Ammon's horn (tissue), 1 donor: ENCODE measurements at places on chromosomes 16 and 17.

- DNase-seq = no peak
Observed at GRCh38 chr16:28897826-28898225, 19.5 kb downstream of the ATP2A1 start.

- DNase-seq = no peak
Observed at GRCh38 chr17:73706858-73707257, 62.6 kb upstream of the SDK2 start.

GRCh38 chr17:62854098-62854680 lies 46.1 kb upstream of the MARCHF10 start:
- DNase-seq = no peak

- no peak for DNase-seq
Observed at GRCh38 chr17:42704837-42705494, 22.6 kb downstream of the CNTNAP1 start.

DNA sequence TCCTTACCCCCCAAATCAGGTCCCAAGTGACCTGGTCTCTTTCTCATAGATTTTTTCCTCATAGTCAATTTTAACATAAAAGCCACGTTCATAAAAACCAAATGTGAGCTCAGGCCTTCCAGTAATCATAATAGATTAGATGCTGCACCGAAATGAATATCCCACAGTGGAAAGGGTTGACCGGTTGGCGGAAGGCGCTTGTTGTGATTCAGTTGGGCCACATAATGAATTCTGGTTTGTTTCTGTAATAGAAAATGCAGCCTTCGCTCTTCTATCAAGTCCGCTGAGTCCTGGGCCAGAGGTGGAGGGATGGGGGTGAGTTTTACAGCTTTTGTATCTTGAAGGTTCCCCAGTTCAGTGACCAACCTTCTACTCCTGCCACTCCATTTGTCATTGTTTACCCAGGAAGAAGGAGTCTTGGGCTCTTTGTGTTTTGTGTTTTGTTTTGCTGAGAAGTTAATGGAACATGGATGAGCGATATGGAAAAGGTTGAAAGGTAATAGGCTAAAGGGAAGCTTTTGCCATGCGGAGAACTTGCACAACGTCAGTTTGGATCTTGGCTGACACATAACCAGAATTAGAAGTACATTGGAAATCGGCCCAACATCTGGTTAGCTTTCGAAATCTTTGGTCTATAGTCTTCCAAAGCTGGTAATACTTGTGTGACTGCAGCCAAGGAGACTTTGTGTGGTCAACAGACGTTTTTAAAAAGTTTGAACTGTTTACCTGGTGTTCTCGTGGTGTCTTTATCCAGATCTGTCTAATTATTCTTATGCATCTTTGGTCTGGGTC lies 89.5 kb downstream of the CLEC16A start:
- DNase-seq = no peak

DNA sequence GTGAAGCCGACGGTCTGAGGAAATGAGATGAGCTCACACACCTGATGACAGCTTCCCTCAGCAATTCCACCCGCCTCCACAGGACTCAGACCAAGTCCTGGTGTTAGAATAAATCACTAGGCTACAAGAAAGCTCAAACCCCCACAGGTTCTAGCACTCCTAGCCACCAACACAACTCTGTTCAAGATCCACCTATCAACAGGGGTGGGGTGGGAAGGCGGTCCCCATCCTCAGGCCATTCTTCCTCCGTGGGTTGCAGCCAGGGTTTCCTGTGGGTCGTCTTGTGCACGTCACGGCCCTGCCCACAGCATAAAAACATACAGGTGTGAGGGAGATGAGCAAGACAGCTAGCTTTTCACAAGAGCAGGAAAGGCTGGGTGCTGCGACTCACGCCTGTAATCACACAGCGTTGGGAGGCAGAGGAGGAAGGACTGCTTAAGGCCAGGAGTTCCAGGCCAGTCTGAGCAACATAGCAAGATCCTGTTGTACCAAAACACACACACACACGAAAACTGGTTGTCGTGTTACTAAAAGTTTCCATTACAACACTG lies 81.1 kb downstream of the ANKRD11 start:
- no peak for DNase-seq

- DNase-seq = no peak
Observed at GRCh38 chr17:67435786-67436185, 58.7 kb downstream of the PITPNC1 start.

- peak; percentile 33 for DNase-seq
Observed at GRCh38 chr17:29004081-29004692, 1.6 kb downstream of the SEZ6 start.

GRCh38 chr17:43766413-43767052 lies 7.9 kb upstream of the SOST start:
- DNase-seq = peak; percentile 80

GRCh38 chr16:28193530-28194423 lies 18.0 kb downstream of the XPO6 start:
- no peak for DNase-seq

GRCh38 chr16:86118467-86119307 lies 219.7 kb downstream of the IRF8 start:
- no peak for DNase-seq

DNA sequence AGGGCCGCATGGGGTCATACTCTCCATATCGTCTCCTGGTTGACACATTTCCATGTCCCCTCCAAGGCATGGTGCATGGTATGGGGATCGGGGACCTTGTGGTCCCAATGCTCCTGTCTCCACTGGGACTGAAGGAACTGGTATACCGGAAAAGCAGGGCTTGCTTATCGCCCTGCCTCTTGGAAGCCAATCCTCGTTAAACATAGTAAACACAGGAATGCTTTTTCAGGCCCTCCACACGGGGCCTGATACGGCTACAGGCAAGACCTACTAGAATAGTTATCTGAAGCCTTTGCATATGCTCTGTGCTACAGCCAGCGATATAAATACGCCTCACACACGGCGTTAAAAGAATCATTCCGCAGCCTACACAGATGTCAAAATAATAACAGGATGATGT lies 159.5 kb downstream of the SHISA9 start:
- DNase-seq = peak; percentile 9

DNA sequence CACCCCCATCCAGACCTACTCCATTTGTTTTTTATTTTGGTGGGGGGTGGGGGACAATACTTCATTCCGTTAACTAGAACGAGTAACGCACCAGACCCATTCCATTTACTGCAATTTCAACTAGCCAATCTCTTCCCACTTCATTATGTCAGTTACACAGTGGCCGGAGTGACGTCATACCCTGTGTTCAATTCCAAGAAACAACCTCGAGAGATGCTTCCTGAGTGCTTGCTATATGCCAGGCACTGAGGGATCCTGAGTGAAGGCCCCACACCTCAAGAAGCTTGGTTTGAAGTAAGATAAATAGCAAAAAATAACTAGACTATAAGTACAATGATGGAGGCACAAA lies 9.1 kb upstream of the SIAH1 start:
- DNase-seq = peak; percentile 16
